Kasumi-1 (cell line): ENCODE measurements at places on chromosomes 4 and X.
A peak's percentile ranks its signal among the peaks of the same experiment; 100 is the strongest.

- DNase-seq: no peak
Observed at GRCh38 chrX:153882086-153882498, 3.9 kb downstream of the L1CAM start.

- DNase-seq: no peak
Observed at GRCh38 chr4:155907556-155907955, 4.1 kb downstream of the TDO2 start.

- no peak for DNase-seq
Observed at GRCh38 chr4:119971431-119972084, 95.1 kb downstream of the MAD2L1 start.

- no peak for DNase-seq
Observed at GRCh38 chr4:113759696-113760093, 1.8 kb downstream of the CAMK2D start.

GRCh38 chr4:16233569-16234177 is 7.4 kb upstream of the TAPT1 start:
- DNase-seq: no peak

DNA sequence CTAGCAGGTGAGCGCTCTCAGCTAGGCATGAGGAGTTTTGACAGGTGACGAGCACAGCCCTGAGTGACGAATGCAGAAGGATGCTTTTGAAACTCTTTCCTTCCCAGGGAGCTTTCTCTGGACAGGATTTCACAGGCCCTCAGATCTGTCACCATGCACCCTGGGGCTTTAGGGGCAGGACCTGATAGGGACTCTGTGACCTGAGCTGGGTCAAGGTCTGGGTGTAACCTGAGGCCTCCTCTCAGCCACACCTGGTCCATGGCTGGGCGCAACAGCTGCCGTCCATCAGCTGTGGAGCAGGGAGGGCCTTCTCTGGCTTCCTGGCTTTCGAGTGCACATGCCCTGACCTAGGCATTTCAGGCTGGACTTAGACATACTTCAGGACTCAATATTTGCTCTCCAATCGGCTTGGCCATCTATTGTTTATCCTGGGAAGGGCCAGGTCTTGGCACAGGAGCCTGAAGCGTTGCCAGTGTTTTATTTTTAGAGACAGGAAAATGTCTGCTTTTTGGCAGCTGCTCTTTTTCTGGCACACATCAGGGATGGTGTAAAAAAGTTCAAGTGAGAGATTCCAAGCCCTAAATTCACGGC is 56.4 kb downstream of the C4orf51 start:
- DNase-seq: no peak

DNA sequence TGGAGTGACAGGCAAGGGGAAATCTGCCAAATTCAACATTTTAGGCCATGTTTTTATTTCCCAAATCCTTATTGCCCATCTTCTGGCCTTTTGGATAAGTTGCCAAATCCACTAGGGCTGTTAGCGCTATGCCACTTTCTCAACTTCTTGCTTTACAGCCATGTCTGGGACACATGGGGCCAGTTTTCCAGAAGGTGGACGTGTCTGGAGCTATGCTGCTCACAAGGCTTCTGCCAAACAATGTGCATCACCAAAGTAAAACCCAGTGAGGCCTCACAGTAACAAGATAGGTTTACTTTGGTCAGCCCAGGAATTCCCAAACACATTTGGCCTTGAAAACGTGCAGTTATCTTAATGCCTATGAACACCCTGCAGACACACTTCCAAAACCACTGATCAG is 142.9 kb downstream of the MID1 start:
- no peak for DNase-seq

- no peak for DNase-seq
Observed at GRCh38 chrX:96579252-96579651, 105.4 kb upstream of the DIAPH2 start.

- DNase-seq: no peak
Observed at GRCh38 chrX:154459832-154460231, 1.8 kb downstream of the PLXNA3 start.

DNA sequence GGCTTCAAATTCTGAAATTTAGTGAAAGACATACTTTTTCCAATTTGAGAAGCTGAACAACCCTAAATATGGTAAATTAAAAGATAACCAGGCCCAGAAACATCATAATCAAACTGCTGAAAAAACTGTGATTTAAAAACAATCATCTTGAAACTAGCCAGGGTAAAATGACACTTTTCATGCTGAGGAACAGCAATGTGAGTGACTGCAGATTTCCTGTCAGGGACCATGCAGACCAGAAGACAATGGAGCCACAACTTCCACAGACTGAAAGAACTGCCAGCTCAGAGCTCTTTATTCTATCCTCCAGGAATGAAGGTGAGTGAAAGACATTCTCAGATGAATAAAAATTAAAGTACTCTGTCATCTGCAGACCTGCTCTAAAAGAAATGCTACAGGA is 73.3 kb downstream of the NAT8L start:
- peak; percentile 9 for DNase-seq

DNA sequence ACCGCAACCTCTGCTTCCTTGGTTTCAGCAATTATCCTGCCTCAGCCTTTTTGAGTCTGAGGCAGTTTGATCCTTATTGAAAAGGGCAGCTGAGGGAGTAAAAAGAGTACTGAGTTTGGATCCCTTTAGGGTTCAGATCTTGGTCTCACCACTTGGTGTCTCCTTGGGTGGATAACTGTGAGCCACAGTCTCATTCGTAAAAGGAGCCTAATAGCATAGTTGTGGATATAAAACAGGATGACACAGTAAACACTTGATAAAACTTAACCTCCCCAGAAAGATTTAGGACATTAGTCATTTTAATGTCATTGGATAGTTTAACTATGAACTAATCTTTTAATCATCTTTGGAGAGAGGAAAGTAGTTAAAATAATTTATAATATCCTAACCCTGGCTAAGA is 173.0 kb downstream of the ANK2 start:
- DNase-seq: no peak

DNA sequence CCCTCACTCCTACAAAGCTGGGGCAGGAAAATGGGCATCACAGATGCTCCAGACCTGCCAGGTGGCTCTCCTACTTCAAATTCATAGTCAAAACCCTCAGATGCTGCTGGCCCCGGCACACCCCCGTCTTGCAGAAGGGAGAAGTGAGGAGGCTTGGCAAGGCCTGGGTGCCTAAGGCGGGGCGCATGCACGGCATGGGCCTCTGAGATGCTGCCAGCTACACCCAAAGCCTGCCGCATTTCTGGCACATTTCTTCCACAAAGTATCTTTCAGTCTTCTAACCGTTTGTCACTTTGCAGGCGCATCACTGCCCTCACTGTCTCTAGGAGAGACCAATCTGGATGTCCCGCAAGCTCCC is 19.6 kb downstream of the WDR1 start:
- DNase-seq: no peak

- no peak for DNase-seq
Observed at GRCh38 chr4:127362686-127363085, 270.1 kb upstream of the INTU start.

DNA sequence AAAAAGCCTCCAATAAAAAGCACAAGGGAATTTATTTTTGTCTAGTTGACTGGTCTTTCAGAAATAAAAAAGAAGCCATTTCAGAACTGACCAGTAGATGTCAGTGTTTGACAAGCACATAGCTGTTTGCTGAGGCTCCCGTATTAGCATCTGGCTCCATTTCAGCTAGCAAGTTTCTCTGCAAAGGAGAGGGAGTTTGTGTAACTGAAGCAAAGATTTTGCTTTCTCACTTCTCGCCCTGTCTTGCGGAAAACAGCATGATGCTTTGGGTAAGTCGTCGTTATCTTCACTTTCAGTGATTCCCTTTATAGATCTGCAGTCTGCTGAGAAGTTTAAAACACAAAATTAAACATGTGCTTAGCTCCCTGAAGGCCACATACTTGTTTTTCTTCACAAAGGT is 85.5 kb downstream of the CT47B1 start:
- peak; percentile 74 for DNase-seq

- no peak for DNase-seq
Observed at GRCh38 chr4:28092610-28093009, 1232.0 kb downstream of the STIM2 start.
